Stimulated activated CD8-positive, alpha-beta memory T cell treated with anti-CD3 and anti-CD28 coated beads, Interleukin-7, amount 100 ng/mL, for 24 hours (primary cell): ENCODE measurements at places on chromosomes 6 and 20.

DNA sequence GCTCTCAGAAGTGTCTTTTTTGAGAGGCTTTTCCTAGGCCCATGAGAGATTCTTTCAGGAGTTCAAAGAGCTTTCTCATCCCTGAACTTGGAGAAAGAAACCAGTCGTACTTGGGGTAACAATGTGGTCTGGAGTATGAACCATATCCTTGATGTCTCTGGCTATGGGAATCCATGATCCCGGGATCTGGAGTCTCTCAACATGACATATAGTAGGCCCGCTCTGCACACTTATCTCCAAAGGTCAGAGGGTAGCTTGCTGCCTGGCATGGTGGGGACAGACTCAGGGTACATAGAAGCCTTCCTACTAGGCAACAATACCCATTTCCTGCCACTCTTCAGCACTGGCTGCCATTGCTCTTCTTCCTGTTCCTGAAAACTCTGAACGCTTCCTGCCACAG lies 42.2 kb upstream of the NFATC2 start:
- no peak for DNase-seq

GRCh38 chr6:129454488-129454887 lies 255.5 kb downstream of the ARHGAP18 start:
- no peak for DNase-seq

- DNase-seq = peak; percentile 24
These were observed 34.2 kb upstream of the MDGA1 start for GRCh38 chr6:37731888-37732287.

DNA sequence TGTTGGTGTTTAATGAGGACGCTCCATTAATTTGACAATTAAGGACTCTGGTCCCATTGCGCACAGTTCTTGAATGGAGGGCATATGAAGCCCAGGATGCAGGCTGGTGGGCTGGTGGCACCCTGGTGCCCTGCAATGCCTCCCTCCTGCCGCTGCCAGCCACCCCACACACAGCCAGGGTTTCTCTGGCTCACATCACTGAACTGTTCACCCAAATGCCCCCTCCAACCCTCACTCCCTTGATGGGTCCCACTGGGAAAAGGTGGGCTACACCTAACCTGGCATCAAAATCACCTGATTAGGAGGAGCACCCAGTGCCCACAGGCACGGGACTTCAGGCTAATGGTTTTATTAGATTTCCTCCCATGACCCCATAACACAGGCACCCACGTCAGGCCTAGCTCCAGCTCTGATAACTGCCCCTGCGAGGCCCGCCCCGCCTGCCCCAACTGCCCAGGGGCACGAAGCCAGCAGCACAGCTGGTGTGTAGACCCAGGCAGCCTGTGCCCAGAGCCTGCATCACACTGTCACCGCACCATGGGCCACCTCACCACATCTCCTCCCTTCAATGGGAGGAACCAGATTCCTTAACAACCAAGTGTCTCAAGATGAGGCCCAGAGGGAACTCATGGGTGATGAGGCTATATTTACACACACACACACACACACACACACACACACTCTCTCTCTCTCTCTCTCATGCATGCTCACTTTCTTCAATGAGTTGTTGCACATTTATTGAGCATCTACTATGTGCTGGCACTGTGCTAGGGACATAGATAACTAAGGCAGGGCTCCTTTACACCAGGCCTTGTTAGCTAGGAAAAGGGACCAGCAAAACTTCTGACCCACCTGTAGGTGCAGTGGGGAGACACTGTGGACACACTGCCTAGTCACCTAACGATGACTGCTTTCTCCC lies 107.3 kb downstream of the NOL4L start:
- DNase-seq = no peak

GRCh38 chr20:61974357-61974665 lies 91.4 kb downstream of the TAF4 start:
- DNase-seq = no peak
